T-helper 17 cell (primary cell): ENCODE measurements at places on chromosomes 13 and 19. TPM values are rescaled to one million over a fixed set of nuclear protein-coding genes. Genes with fewer than 3 reads are reported as not detected.

DNA sequence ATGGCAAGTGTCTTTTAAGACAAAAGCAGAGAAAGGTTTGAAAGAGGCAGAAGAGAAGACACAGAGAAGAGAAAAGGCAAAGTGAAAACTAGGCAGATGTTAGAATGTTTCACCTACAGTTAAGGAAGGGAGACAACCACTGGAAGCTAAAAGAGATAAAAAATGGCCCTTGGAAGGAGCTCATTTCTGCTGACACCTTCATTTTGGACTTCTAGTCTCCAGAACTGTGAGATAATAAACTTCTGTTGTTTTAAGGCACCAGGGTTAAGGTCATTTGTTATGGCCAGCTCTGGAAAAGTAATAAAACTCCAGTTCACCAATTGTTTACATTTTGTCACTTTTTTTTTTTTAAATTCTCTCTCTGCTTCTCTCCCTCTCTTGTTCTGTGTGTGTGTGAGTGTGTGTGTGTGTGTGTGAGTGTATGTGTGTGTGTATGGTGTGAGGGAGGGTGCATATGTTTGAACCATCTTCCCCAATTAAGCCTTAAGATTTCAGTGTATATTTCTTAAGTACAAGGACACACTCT, 374.6 kb downstream of the DACH1 start:
- H3K4me1 ChIP-seq = no peaks in the 10 kb centered on the region
- no peaks in the 10 kb centered on the region for H3K36me3 ChIP-seq
- H3K27ac ChIP-seq = no peak overlapping the region
- no peak overlapping the region for H3K4me3 ChIP-seq

GRCh38 chr13:24152292-24153214, 8.0 kb upstream of the SPATA13 start:
- no peaks in the 10 kb centered on the region for H3K4me1 ChIP-seq
- DNase-seq = no peak
- H3K27ac ChIP-seq = peak overlapping the region; percentile 44
- peak overlapping the region; percentile 13 for H3K4me3 ChIP-seq
- H3K27me3 ChIP-seq = peaks cover 41% of the 10 kb centered on the region

GRCh38 chr13:30848332-30849027, 57.6 kb upstream of the MEDAG start:
- no peaks in the 10 kb centered on the region for H3K36me3 ChIP-seq
- H3K4me1 ChIP-seq = peaks cover 17% of the 10 kb centered on the region
- DNase-seq = no peak
- H3K27ac ChIP-seq = peak overlapping the region; percentile 39

DNA sequence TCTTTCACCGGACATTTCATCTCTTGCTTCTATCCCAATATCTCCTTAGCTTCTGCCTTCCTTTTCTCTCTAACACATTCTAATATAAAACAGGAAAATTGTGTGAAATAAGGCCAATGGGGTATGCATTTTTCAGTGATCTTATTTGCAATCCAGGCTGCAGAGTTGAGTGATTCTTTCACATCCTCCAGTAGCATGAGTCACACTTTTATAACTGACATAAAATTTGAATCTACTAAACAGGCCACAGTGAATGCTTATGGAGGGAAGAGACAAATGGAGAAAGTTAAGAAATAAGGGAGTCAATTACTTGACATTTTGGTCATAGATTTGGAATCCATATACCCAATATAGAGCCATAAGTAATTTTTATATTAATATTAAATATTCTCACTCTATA, 1037.0 kb upstream of the SPRY2 start:
- no peaks in the 10 kb centered on the region for H3K27me3 ChIP-seq
- H3K4me1 ChIP-seq = no peaks in the 10 kb centered on the region
- H3K27ac ChIP-seq = no peak overlapping the region
- H3K4me3 ChIP-seq = no peak overlapping the region
- DNase-seq = no peak
- H3K36me3 ChIP-seq = no peaks in the 10 kb centered on the region

DNA sequence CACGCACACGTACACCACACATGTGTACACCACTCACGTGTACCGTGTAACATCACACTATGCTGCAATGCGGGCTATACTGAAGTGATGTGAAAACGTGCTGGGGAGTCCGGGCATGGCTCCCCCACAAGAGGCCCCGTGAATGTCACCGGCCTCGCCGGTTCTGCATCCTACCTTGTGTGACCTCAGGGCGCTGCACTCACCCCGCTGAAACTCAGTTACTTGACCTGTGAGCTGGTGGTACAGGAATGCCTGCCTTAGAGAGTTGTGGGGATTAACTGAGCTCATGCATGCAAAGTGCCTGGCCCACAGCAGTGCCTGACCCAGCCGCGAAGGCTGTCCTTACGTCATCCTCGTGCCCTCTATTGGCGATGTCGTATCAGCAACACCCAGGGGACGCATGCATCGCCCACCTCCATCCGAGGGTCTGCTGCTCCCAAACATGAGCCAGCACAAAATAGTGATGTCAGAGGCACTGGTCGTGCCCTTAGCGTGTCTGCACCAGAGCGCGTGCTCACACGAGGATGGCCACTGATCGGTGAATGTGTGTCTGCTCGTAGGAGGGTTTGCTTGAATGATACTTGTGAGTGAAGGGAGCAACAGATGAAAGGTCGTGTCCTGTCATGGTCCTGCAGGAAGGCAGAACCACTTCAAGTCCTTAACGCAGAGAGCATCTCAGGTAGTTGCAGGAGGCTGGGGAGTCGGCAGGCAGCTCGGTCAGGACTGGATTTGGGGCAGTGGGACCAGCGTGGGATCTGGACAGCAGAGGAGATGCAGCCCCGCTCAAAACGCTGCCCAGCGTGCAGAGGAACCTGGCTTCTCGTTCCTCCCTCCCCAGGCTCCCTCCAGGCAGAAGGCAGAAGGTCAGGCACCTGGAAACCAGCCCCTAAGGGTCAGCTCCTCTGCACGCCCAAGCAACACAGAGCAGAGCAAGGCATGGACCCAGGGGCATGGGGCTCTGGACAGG, 126.2 kb upstream of the SPACA7 start:
- H3K27ac ChIP-seq = no peak overlapping the region
- H3K36me3 ChIP-seq = peaks cover 2% of the 10 kb centered on the region
- H3K4me3 ChIP-seq = no peak overlapping the region
- DNase-seq = no peak

The MEIOSIN gene
- total RNA-seq = not detected
